CD8-positive, alpha-beta T cell (primary cell): ENCODE measurements at places on chromosomes 6 and 20.

DNA sequence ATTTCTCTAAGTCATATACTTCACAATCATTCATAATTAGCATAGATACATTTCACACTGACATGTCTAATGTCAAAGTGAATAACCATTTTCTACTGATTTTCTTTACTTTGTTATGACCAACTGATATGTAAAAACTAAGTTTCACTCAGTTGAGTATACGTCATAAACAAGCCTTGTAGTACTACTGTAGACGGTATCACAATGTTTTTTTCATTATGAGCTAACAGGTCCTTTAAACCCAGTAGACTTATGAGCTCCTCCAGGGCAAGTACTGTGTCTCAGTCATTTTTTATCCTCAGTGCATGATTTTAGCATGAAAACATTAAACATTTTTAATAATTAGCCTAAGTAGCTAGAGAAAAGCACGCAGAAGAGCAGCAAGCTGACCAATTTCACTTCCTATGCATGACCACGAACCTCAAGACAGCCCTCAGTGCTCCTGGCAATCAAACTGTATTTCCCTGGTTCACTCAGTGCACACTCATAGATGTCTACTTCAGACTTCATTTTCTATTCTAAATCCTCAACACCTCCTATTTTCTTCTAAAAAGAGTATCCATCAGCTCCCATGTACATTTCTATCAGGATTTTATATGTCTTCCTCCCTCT is 32.0 kb upstream of the TFAP2D start:
- DNase-seq: no peak

GRCh38 chr6:32868257-32868788 is 14.3 kb downstream of the PSMB9 start:
- peak; percentile 83 for DNase-seq

DNA sequence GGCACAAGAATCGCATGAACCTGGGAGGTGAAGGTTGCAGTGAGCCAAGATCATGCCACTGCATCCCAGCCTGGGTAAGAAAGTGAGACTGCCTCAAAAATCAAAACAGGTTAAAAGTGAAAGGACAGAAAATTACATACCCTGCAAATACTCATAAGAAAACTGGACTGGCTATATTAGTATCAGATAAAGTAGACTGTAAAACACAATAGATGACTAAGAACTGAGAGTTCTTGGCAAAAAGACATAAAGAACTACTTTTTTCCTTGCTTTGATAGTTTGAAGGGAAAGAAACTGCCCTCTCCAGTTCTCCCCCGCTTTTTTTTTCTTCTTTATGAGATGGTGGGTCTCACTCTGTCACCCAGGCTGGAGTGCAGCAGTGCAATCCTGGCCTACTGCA is 17.0 kb downstream of the SNX3 start:
- no peak for DNase-seq

GRCh38 chr6:41692080-41692675 is 43.2 kb downstream of the TFEB start:
- DNase-seq: no peak

DNA sequence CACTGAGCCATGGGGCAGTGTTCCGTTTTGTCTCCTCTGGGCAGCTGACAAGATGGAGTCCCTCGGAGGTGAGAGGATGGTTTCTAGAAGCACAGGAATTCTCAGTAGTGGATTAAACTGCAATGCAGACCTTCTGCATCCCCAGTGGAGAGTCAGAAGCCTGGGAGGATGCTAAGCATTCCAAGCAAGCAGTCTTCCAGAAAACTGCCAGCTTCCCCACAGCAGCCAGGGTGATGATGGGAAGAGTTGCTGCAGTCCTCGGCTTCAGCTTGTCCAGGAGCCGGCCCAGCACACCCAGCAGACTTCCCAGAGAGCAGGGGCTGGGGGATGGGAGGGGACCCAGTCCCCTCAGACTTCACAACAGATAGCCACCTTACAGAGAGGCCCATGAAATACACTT is 163.6 kb downstream of the LY86 start:
- no peak for DNase-seq

GRCh38 chr6:150272264-150272975 is 96.4 kb upstream of the IYD start:
- DNase-seq: no peak

GRCh38 chr6:109879521-109879920 is 98.6 kb upstream of the GPR6 start:
- no peak for DNase-seq

GRCh38 chr20:23624324-23624691 is 13.4 kb downstream of the CST3 start:
- DNase-seq: no peak

DNA sequence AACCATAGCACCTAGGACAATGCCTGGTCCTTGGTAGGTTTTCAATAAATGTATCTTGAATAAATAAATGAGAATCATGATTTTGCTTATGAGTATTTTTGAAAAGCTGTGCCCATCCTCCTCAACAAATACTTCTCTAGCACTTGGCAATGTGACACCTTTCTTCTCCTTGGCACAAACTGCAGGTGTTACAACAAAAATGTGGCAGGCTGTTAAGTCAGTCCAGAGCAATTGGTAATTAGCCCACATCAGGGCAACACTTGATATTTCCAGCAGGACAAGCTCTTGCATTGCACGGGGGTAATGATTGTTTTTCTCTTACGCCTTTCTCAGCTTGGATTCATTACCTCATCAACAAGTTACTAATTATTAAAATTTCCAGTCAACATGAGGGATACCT is 31.6 kb upstream of the SNX9 start:
- no peak for DNase-seq

GRCh38 chr6:43746613-43747102 is 23.4 kb upstream of the VEGFA start:
- DNase-seq: no peak

DNA sequence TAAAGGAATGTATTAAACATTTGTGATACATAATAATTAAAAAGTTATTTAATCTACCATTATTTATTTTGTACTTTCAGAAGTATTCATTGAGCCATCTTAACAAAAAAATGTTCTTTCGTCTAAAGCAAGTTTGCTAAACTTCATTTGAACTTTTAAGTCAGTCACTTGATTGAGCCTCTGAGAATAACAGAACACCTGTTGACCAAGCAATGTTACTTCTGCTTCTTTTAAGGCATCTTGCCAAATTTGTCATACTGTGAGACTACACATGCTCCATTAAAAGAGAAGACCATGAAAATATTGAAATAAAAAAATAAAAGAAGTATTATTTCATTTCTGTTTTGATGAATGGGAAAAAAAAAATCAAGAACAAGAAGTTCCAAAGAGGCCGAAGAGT is 141.8 kb upstream of the BMP5 start:
- no peak for DNase-seq

GRCh38 chr20:50904067-50904570 is 27.1 kb downstream of the ADNP start:
- DNase-seq: no peak

- no peak for DNase-seq
These were observed 322.6 kb downstream of the PRKN start for GRCh38 chr6:162404951-162405350.

DNA sequence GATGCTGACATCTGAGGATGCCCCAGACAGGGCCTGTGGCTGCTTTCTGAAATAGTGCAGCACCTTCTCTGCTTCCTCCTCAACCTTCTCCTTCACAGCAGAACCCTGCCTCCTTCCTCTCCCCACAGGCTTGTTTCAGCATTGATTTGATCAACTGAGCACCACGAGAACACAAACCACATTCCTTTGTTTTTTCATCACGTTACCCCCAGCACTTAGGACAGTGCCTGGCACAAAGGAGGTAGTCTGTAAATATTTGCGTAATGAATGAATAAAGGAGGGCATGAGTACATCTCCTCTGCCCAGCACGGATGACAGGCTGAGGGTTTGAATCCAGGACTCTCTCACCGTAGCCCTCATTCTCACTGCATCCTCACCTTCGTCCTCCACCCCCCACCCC is 21.3 kb upstream of the WFDC2 start:
- no peak for DNase-seq

DNA sequence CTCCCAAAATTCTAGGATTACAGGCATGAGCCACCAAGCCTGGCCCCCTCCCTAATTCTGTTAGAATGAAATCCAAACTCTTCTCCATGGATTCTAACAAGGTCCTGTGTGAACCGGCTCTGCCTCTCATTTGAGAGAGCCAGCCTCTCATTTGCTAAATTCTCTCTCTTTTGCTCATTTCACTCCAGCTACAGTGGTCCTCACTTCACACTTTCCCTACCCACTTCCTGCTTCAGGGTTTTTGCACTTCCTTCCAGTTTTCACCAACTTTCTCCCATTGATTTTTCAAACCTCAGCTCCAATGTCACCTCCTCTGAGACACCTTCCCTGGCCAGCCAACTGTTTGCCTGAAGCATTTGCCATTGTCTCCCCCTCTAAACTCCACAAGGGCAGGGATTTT is 5.1 kb downstream of the COX4I2 start:
- no peak for DNase-seq

GRCh38 chr6:129207832-129208231 is 324.9 kb downstream of the LAMA2 start:
- no peak for DNase-seq

- DNase-seq: no peak
These were observed 34.4 kb downstream of the RRBP1 start for GRCh38 chr20:17647391-17648314.

GRCh38 chr20:24782301-24782700 is 166.8 kb upstream of the CST7 start:
- DNase-seq: no peak
